MV-4-11 (cell line): ENCODE measurements at places on chromosomes 1 and 21.

- DNase-seq: peak; percentile 58
Measured at GRCh38 chr1:67053785-67054772, at the start of gene SLC35D1. TSS of gene SLC35D1 (minus strand) at chr1:67054148. CDS start at chr1:67054013, 135 bp downstream.

DNA sequence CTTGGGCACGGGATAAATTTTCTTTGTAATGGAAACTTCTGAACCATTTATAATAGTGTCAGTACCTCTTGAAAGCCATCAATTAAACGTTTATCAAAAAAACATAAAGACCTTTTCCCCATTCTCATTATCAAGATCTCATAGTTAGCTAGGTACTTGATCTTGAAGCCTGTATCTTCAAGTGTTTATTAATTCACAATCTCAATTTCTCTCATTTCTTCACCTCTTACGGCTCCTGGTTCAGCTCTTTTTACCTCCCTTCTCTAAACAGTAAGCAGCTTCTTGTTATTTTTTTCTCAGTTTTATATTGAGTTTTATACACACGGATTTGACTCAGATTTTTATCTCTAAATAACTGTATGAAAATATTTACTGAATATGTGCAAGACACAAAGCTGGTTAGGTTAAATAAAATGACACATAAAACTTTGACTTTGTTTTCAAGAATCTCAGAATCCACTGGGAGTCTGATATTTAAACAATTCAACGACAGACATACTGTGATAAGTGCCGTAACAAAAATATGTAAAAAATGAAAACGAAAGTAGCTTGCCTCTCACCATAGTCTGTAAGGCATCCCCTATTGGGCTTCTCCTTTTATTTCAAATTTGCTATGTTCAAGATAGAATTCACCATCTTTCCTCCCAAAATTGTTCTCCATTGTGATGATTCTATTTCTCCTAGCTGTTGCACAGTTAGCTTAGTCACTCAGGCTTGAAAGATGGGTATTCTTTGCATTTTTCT lies 411.6 kb upstream of the ZRANB2 start:
- no peak for DNase-seq

GRCh38 chr1:38455829-38456530 lies 403.6 kb downstream of the RRAGC start:
- no peak for DNase-seq

- no peak for DNase-seq
Measured at GRCh38 chr21:29230551-29231261, 68.0 kb upstream of the BACH1 start.

- peak; percentile 47 for DNase-seq
Measured at GRCh38 chr1:16418823-16419425, 18.3 kb downstream of the SPATA21 start.

- DNase-seq: no peak
Measured at GRCh38 chr1:205532026-205532898, 27.8 kb downstream of the CDK18 start.

GRCh38 chr1:113779542-113779941 lies 20.3 kb upstream of the PHTF1 start:
- no peak for DNase-seq

GRCh38 chr1:232625319-232625868 lies 4.5 kb downstream of the SIPA1L2 start:
- DNase-seq: no peak

DNA sequence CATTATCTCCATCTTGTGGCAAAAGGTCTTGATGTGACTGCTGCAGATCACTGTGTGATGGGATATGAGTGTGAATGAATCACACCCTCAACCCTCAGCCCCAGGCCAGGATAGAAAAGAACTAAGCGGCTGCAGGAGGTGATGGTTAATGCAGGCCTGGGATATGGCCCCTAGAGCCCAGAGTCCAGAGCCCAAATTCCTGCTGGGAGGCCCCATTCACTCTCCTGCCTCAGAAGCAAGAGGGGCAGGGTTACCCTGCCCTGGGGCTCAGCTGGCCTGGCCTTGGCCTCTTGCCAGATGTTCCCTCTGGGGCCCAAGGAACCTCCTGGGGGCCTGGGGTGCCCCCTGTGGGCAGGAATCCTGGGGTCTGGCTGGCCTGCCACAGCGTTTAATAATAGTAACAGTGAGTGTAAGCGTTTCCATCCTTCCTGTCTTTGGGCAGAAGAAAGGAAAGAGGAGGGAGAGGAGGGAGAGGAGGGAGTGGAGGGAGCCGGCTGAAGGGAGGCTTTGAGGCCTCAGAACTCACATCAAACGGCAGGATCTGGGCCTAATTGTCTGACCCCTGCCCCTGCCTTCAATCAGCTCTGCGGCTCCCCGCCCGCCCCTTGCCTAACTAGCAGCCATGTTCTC lies 26.2 kb downstream of the DMAP1 start:
- no peak for DNase-seq

GRCh38 chr1:115830963-115831362 lies 10.0 kb downstream of the NHLH2 start:
- DNase-seq: no peak

DNA sequence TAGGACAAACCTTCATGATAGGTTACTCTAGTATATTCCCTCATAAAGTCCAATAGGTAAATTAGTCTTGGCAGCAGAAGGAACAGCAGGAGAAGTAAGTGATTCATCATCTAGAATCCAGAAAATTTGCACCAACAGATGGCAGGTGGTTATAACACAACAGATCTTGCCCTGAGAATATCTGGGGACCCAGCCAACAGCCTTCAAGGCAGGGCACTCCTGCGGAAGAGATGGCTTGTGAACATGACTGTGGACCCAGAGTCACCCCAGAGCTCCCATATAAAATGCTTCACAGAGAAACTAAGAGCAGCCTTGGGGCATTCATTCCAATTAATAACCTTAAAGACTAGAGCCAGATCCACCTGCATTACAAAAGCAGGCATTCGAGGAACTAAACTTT lies 7.9 kb upstream of the PLA2G2C start:
- DNase-seq: no peak
